ENCODE measurements at places on chromosomes 12 and 14.

DNA sequence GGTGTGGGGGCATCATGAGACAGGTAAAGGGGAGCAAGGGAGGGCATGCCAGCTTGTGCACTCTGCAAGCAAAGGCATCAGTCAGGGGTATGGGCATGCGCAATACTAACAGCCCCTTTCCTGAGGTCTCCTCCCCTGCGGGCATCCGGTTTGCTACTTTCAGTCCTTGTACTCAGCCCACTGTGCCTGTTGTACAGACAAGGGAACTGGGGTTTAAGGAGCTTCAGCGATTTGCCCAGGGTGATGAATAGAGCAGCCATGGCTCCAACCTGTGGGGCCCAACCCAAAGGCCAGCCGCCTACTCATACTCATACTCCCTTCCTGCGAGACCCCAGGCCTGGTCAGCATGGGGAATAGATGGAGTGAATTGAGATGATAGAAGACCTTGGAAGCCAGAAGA, 66.7 kb downstream of the GALNT16 start:
- no peak for DNase-seq

DNA sequence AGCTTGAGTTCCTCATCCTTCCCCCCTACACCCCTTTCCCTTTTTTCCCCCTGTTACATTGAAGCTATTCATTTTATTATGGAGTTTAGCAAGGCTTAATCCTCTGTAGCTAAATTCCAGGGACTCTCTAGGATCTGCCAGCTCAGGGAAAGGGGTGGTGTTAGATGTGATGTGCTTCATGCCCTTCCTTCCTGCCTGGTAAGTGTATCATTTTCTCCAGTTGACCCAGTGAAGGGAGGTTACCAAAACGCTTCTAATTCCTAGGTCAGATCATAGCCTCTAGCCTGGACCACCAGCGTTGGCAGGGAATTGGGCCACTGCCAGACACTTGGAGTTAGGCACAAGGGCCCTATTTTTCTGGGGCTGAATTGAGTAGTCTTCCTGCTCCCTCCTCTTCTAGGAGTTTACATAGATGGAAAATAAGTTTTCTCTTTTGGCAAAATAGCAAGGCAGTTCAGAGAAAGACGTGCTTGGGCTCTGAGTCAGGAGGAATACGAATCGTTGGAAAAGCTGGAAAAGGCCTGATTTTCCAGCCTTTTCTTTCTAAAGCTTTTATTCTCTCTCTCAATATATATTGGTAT, 88.3 kb downstream of the NPAS3 start:
- DNase-seq = no peak

- no peak for DNase-seq
Observed at GRCh38 chr12:45051572-45052125, 750 bp upstream of the DBX2 start.

DNA sequence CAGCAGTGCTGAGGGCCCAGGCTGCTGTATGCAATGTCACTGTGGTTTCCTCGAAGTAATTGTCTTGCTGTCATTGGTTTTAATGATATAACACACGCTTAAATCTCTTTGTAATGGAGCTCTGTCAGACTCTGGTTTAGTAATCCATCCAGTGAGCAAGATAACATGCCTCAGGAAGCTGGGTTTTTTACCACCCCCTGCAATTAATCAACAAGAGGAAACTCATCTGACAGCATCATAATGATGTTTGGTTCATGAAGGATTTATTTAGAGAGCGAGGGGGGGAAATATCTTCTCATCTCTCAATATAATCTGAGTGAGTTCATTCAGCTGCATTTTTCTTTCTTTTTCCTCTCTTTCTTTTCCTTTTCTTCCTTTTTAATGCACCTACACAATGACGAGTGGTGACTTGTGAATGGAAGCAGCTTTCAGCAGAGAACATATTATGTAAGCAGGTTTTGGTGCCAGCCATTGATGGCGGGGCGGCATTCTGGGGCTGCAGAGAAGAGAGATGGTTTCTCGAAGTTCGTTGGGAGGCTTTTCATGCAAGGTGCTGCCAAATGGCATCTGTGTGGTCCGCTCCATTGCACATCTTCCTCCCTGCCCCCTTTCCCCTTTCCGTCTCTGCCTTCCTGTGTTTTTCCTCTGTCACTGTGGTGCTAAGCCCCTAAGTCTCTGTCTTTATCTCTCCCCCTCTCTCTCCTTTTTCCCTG, 6.7 kb downstream of the RPH3A start:
- no peak for DNase-seq

DNA sequence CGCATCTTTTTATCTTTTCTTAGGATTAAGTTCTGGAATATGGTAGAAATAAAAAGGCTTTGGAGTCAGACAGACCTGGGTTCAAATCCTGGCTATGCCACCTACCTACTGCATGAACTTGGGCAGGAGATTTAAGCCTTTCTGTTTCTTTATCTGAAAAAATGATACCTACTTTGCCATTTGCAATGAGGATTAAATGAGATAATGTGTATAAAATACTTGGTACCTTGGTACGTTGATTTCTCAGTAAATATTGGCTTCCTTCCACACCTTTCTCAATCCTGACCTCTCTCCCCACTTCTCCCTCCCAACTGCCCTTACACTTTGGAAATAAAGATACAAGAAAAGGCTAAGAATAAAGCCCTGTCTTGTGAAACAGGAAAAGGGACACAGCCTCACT, 172.6 kb downstream of the PAX9 start:
- no peak for DNase-seq

DNA sequence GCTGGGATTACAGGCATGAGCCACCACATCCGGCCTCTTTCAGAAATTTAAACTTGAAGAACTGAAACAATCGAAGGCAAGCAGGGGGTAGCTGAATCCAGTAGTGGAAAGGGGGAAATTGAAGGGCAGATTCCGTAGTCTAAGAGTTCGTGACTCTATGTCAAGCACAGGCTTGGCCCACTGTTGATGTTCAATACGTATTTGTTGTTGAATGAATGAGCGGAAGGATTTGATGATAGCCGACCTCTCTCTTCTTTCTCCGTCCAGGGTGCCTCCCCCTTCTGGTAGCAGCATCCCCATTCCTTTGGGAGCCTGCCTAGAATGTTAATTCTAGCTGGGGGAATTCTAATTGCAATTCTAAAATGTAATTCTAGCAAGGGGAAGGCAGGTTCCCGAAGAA, 59.8 kb upstream of the MED13L start:
- no peak for DNase-seq

DNA sequence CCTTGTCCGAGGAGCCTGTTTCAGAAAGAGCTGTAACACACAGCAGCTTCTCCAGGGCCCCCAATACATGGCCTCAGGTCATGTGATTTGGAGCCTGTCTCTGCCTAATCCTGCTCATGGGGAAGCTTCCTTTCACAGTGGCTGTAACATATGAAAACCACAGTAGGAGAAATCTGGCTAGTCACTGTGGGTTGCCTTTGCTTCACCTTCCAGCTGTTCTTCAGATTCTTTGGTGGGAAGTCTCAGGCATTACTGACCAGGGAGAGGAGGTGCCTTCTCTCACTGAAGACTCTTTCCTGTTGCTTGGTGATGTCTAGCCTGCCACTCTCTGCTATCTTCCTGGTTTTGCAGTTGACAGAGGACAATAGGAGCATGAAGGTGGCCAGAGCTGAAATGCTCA, 350.6 kb downstream of the DPF3 start:
- no peak for DNase-seq

GRCh38 chr14:50531595-50532501, 521 bp downstream of the MAP4K5 start:
- DNase-seq = no peak

DNA sequence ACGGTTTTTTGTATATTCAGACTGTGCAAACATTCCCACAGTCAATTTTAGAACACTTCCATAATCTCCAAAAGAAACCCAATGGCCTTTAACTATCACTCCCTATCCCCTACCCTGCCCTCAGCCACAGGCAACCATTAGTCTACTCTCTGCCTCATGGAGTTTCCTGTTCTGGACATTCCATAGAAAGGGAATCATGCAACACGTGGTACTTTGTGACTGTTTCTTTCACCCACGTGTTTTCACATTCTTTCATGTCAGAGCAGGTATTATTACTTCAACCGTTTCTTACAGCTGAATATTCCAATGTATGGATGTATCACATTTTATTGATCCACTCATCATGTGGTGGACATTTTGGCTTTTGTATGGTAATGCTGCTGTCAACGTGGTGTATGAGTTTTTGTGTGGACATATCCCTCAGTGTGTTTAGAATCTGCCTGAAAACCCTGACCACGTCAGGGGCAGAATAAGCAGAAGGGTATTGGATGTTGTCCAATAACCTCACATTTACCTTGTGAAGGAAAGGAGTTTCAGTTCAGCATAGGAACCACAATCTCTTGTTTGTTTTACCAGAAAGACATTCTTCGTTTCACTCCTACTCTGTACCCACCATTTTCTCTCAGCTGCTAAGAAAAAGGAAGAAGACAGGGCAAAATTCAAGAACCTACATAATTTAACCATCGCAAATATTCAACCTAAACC, 107.5 kb upstream of the DYRK2 start:
- DNase-seq = no peak

DNA sequence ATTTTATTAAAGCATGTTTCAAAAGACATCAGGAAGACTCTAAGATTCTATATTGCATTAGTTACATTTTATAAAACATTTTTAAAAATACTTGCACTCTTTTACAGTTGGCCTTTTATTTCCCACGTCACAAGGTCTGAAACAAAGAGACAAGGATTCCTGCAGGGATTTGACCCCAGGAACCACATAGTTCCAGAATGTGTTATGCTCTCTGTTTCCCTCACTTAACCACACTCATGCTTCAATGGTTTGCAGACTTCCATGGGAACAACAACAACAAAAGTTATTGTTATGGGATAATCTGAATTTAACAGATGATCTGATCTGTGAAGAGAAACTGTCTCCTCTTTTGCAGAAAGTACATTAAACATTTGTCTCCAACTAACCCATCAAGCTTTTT, 104.3 kb upstream of the PPFIA2 start:
- DNase-seq = no peak

DNA sequence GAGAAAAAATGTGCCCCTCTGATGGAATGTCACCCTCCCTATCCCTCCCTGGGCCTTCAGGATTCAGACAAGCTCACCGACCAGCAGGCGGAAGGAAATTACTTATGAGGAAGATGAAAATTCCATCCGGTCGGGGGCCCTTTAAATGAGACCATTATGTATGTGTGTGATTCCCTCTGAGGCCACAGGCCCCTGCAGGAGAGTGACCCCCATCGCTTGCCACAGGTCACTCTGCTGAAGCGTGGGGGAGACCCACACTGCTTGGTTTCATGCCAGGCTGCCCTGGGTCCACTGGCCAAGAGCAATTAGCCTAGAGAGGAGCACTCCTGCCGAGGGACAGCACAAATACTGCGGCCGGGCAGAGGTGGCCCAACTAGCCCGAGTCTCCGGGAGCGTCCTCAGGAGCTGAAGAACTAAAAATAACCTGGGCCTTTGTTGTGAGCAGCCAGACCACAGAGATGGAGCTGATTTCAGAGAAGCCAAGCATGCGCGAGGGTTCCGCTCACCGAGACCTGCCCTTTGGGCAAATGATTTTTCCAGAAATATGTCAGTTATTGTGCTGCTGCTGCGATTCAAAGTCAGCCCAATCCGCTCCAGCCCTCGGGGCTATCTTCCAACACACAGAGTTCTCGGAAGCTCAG, 276.4 kb downstream of the DPF3 start:
- no peak for DNase-seq

DNA sequence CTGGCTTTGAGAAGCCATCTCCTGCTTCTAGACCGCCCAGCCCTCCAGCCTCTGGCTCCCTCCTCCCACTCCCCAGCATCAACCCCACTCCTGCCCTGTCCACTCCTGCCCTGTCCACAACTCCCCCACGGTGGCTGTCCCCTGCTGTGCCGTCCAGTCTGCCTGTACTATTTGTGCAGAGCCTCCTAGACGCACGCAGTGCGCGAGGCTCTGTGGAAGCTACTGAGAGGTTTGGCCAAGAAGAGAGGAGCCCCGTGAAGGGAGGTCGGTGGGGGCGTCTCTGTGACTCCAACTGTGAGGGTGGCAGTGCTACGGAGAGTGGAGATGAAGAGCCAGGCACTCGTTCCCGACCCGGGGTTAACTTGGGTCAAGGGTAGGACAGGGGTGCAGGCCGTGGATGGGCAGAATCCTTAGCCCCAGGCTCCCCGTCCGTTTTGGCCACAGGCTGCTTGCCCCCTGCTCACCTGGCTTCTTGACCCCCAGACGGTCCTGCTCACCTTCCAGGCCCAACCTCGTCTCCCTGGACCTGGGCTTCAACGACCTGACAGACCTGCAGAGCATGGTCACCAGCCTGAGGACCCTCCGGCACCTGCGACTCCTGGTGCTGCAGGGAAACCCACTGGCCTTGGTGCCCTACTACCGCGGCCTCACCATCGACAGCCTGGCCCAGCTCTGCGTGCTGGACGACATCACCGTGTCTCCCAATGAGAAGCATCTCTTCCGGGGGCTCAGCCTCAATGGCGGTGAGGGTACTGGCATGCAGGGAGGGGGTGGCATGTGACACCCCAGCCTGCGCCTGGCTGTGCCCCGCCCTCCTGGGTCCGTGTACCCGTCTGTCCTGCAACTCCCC, 6.9 kb downstream of the LRRC43 start:
- DNase-seq = no peak

GRCh38 chr12:77537663-77538062, 293.0 kb upstream of the NAV3 start:
- no peak for DNase-seq

DNA sequence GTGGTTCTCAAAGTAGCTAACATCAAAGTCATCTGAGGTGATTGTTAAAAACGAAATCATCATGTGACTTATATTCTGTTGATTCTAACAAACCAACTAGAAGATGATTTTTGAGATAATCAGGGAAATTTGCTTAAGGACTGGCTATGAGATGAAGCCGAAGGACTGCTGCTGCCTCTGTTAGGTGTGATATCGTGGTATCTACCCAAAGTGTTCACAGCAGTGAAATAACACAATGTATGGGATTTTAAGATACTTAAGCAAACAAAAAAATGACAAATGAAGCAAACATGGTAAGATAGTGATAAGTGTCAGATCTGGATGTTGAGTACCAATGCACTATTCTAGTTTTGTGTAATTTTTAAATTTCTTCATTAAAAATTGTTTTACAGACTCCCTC, 59.1 kb downstream of the GXYLT1 start:
- DNase-seq = no peak

DNA sequence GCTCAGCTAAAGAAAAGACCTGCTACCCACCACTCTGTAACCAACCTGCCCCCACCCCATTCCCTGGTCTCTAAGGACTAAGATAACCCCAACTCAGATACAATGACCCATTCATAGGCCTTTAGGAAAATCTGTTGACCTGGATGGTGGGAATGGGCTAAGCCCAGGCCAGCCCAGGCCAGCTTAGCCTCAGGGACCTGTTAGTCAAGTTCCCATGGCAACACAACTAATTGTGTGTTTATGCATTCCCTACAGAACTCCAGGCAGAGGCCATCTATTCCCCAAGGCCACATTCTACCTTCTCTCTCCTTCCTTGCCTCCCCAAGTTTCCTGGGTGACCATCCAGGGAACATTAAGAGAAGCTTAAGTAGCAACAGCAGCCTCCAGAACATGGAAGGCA, 16.1 kb upstream of the KRT8 start:
- no peak for DNase-seq

- DNase-seq = no peak
Observed at GRCh38 chr12:75754141-75754540, 242.7 kb upstream of the KRR1 start.

All from activated gamma-delta T cell treated with anti-CD3 and anti-CD28 coated beads, Interleukin-2, amount 50 U/mL, for 16 hours (primary cell).